ENCODE measurements at places on chromosomes 11 and 22.

DNA sequence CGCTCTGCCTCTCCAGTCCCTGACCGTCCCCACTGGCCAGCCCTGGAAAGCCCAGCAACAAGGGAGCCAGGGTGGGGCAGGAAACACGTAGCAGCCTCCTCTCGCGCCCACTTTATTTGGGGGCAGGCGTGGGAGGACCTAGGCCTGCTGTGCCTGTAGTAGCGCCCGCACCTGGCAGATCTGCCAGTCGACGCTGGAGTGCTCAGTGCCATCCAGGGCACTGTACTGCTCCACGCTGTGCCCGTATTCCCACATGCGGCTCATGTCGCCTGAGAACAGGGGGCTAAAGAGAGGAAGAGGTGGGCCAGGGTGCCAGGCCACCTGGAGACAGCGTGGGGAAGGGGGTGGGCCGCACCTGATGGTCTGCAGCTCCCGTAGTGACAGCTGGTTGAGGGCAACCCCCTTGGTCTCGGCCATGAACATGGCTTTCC lies 17.0 kb upstream of the DRICH1 start:
- no peak for DNase-seq

DNA sequence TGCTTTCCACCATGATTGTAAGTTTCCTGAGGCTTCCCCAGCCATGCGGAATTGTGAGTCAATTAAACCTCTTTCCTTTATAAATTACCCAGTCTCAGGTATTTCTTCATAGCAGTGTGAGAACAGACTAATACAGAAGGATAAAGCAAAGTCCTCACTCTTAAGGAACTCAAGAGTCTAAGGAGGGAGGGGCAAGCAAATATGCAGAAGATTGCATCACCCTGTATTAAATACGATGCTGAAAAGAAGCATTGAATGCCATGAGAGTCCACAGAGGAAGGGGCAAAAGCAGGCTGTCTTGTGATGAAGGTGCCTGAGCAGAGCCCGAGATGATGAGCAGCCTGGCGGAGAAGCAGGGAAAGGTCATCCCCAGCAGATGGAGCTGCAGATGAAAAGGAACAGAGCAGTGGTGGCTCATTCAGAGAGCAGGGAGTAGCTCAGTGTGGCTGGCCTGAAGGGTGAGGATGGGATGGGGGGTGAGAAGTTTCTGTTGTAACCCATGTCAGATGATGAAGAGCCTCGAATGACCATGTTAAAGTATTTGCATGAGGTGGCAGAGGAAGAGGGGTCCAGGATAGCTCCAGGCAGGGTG lies 6.3 kb upstream of the IZUMO1R start:
- no peak for DNase-seq

GRCh38 chr11:14079011-14079410 lies 116.5 kb downstream of the SPON1 start:
- DNase-seq, result no peak

- peak; percentile 47 for DNase-seq
These were observed 284.8 kb downstream of the ETS1 start for GRCh38 chr11:128302425-128303186.

DNA sequence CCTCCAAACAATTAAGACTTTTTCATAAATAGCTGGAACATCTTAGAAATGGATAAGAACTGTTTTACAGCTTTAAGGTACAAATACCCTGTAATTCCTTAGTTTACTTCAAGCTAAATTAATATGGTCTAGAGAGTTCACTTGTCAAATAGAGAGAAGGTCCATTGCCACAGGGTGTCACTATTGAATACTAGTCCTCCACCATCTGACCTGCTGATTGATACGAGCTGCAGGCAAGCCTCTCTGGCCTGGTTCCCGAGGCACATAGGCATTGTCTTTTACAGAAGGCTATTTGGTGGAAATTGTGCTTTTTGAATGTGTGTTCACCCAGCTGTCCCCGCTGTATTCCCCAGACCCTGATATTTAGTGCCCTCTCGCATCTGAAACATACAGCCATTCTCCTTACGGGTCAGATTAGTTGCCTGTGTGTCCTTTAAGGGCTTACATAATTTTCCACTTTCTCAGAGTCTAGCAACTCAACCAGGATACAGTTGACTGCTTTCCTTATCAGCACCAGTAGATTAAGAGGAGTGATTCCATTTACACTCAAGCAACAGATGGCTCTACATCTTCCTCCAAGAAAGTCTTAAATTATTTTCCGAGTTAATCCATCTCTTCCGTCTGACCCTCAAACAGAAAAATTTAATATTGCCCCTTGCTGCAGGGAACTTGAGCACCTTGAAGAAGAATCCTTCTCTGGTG lies 788.8 kb upstream of the FAT3 start:
- no peak for DNase-seq

- no peak for DNase-seq
These were observed 265.3 kb upstream of the ANO5 start for GRCh38 chr11:21927628-21928027.

GRCh38 chr11:19392847-19393518 lies 152.2 kb upstream of the E2F8 start:
- DNase-seq, result no peak

DNA sequence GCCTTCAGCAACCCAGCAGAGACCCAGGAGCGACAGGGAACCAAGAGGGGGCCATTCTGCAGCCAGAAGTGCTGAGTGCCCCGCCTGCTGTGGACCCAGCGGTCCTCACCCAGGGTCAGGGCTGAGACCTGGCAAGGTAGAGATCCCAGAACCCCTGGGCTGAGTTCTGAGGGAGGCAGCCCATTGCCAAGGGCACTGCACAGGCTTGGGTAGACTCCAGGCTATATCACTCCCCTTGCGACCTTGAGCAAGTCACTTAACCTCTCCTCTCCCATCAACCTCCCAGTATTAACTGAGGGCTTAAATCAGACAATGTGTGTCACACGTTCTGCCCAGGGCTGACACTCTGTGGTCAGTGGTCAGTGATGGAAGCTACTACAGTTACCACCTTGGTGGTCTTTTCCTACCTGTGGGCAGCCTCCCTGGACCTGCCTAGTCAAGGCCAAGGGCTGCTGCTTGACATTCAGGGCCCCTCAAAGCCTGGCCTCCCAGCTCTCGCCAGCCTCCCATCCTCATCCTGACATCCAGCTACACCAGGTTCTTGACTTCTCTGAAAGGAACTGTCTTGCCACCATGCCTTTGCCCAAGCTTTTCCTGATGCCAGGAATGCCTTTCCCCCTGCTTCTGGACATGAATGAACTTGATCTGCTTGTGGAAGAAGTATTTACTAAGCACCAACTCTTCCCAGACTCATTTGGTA lies 8.2 kb downstream of the WNT11 start:
- no peak for DNase-seq

DNA sequence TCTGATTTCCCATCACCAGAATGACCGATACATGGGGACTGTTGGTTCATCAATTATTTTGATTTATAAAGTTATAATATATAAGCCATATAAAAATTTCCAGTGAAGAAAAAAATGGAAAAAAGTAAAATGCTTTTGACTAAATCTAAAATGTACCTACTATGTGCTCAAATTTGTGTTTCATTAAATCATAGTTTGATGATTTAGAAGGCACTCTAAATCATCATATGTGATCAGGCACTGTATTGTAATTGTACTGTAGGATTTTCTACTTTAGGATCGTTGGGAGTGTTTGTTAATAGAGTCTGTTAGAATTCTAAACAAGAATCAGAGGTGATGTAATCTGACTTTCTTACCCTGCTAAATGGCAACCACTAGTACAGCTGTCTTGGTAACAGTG lies 2.4 kb downstream of the LIN7C start:
- no peak for DNase-seq

GRCh38 chr11:3604167-3604566 lies 37.6 kb downstream of the ART5 start:
- DNase-seq, result no peak

- DNase-seq, result no peak
These were observed 38.2 kb downstream of the TOM1 start for GRCh38 chr22:35337932-35338331.

- DNase-seq, result no peak
These were observed 319.0 kb downstream of the DDX10 start for GRCh38 chr11:108983636-108984420.

GRCh38 chr11:76212086-76213035 lies 6.1 kb upstream of the WNT11 start:
- DNase-seq, result no peak

GRCh38 chr11:108616549-108616948 lies 23.0 kb upstream of the EXPH5 start:
- DNase-seq, result no peak
